ENCODE measurements at places on chromosomes 12 and 14.

GRCh38 chr12:3587402-3588013 is 96.5 kb downstream of the PRMT8 start:
- no peak for DNase-seq

GRCh38 chr12:113359939-113360748 is 1.8 kb downstream of the PLBD2 start:
- no peak for DNase-seq

GRCh38 chr12:111389635-111390034 is 16.1 kb upstream of the SH2B3 start:
- DNase-seq: no peak

DNA sequence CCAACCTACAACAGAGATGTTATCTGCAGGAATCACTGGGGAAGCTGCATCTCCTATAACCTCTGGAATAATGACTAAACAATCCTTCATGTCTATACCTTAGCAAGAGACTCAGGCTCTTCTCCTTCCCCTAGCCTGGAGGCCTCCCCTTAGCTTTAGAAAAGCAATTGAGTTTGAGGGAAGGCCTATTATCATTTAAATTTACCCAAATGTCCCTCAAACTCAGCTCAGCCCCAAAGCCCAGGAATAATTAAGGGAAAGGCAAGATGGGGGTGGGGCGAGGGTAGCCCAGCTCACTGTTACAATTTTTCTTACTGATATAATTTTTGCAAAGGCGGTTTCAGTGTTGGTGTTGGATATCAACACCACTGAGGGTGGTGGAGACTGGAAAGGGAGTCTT is 151.4 kb upstream of the EEA1 start:
- DNase-seq: no peak

DNA sequence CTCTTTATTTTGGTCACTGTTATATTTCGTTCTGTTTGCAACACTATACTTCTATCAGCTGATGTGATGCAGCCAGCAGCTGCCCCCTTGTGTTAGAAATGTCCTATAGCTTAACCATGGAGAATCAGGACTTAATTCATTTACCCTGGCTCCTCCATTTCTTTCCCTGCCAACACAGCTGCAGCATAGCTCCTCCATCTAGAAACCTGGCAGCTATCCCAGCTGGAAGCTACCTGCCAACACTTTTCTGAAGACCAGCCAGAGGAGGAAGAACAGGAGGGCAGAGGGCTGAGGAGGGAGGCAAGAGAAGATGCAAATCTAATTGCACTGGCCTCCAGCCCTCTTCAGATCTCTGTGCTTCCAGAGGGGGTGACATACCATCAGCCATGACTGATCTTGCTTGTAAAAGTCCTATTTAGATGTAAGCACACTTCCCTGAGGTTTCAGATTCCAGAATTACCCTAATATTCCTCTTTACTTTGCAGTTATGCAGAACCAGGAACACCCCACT is 156.8 kb upstream of the TMEM260 start:
- peak; percentile 14 for DNase-seq

GRCh38 chr12:29234965-29235626 is 86.0 kb downstream of the FAR2 start:
- peak; percentile 4 for DNase-seq

DNA sequence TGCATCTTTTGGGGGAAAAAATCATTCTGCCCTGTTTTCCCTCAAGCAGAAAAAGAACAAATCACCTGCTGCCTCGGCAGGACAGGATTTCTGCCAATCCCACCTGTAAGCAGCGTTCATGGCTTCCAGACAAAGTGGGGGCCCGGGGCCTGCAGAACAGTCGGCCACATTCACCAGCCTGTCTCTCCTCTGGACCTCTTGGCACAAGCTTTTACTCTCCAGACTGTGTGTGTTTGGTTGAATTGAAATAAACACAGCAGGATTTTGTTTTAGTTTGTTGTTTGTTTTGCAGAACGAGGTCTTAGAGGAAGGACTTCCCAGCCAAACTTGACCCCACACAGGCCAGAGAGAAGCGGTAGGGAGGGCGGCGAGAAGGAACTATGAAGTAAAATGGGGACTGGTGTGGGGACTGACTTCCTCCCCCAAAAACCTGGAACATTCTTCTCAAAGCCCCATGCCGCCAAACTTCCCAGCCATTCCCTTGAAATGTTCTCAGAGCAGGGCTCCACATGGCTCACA is 41.7 kb upstream of the FOS start:
- DNase-seq: no peak

DNA sequence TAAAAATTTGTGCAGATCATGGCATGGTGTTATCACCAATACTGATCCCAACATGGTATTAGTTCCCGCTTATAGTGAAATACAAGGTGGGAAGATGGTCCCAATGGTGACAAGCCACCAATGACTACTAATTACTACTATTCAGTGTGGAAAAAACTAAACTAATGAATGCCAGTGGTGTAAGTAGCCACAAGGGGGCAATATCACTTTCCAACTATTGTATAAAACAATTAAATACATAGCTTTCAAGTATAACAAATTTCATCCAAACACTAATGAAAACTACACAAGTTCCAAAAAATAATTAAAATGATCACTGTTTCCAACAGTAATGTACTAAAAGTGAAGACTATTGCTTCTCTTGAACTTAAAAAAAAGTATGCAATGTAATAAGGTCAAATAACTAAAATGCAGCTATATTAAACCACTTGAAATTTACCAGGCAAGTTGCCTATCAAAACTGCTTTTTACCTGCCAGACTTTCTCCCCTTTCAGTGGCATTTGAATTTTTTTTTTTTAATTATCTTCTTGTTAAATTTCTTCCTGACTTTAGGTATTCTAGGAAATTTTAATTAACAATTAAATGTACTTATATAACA is 58.0 kb downstream of the PAPLN start:
- DNase-seq: peak; percentile 36

DNA sequence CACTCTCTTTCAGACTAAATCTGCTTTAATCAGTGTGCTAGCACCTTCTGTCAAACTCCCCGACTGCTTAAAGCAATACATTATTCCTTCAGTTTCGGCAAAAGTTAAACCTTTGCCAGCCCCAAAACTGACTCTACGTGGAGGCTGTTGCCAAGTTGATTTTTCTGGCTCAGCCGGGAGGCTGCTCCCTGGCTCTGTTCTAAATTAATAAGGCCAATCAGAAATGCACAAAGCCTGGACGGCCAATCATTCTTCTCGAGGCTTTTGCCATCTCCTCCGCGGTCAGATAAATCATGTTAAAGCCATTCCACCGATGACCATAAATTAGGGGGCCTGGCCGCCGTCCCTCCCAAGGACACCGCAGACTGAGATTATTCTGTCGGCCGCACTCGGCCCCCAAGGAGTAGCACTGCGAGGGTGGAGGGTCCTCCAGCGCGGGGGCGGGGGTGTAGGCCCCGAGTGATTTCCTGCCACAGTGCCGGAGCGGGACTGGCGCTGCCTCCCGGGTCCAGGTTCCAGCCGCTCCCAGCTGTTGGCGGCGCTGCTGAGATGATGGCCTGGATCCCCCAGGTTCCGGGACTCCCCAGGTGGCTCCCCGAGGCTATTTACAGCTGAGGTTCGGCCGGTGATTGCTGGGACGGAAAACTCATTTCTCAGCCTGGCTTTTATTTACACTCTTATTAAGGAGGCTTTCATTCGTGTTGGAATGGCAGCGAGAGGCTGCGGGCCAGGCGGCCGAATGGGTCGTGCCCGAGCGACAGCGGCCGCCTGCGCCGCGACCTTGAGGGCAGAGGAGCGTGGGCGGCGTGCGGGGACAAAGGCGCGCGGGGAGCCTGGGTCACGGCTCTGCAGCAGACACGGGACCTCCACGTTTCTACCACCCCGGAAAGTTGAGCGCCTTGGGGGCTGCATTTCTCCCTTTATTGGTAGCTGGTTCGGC is 165.1 kb downstream of the MON2 start:
- peak; percentile 26 for DNase-seq

DNA sequence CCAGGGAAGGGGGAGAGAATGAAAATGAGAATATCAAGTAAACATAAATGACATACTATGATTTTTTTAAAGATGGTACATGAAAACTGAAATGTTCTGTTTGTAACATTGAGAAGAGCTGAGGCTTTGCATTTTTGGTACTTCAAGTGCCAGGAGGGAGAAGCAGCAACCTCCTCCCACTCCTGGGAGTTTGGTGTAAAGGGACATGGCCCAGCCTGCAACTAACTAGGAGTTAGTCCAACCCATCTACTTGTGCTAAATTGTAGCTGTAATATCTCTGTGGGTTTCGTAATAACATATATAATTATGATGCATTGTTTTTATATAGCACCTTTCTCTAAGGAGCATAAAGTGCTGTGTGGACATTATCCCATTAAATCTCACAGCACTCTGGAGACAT is 517.5 kb downstream of the NELL2 start:
- DNase-seq: no peak

GRCh38 chr12:128853600-128854197 is 421 bp downstream of the GLT1D1 start:
- no peak for DNase-seq

GRCh38 chr14:65696801-65697200 is 284.3 kb downstream of the FUT8 start:
- DNase-seq: no peak

GRCh38 chr14:53376064-53376463 is 222.9 kb upstream of the DDHD1 start:
- no peak for DNase-seq

GRCh38 chr14:105068818-105069217 is 3.6 kb upstream of the GPR132 start:
- no peak for DNase-seq

DNA sequence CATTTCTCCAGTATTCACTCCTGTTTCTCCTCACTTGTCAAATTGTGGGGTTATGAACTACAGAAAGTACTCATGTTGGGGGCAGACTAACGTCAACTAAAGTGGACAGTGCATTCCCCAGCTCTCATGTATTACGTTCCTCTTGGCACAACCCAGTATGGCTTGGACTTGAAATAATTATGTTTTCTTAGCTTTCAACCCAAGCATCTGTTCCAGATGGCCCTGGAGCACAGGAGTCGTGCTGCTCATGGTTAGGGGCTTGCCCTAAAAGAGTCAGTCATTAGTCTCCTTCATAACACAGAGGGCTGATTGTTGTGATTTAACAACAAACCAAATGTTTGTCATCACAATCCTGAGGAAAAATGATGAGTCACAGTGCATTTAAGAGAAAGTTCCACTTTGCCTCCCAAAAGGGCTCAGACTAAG is 154.4 kb downstream of the RPAP3 start:
- DNase-seq: no peak

DNA sequence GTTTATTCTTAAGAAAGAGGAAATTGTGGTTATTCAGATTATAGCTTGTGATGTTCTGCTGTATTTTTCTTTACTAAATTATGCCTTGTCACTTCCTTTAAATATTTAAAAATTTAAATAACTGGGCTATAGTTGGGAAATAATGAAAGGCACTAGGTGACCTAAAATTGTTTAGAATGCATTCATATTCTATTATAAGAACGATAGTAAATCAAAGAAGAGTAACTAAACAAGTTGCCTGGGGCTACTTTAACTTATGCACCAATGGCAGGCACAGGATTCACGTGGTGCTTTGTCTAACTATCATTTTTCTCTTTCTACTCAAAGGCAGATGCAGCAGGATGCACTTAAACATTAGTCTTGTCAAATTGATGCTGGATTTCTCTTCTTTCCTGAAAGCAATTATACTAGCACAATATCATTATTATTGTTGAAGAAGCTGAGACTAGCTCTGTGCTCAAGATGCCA is 190.7 kb upstream of the PPFIA2 start:
- no peak for DNase-seq

DNA sequence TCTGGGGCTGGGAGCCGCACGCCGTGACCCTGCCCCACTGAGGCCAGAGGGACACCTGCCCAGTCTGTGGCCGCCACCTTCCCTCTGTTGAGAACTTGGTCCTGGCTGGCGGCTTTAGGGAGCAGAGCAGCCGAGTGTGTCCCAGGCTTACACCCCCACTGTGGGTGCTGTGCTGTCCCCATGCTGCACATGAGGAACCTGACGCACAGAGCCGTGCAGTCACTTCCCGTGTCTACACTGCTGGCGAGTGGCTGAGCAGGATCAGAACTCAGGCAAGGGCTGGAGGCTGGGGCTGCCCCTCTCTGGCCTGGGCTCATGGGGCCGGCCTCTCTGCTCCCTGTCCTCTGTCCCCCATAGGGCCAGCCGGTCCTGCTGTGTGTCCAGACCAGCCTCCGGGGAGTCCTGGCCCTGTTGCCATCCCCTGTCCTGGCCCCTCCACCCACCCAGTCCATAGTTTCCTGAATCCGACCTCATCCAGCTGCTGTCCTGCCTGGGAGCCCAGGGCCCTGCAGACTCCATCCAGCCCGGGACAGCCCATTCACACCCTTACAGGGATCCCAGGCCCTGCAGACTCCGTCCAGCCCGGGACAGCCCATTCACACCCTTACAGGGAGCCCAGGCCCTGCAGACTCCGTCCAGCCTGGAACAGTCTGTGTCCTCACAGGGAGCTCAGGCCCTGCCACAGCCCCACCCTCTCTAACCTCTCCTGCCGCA is 10.3 kb downstream of the FBRSL1 start:
- DNase-seq: no peak

DNA sequence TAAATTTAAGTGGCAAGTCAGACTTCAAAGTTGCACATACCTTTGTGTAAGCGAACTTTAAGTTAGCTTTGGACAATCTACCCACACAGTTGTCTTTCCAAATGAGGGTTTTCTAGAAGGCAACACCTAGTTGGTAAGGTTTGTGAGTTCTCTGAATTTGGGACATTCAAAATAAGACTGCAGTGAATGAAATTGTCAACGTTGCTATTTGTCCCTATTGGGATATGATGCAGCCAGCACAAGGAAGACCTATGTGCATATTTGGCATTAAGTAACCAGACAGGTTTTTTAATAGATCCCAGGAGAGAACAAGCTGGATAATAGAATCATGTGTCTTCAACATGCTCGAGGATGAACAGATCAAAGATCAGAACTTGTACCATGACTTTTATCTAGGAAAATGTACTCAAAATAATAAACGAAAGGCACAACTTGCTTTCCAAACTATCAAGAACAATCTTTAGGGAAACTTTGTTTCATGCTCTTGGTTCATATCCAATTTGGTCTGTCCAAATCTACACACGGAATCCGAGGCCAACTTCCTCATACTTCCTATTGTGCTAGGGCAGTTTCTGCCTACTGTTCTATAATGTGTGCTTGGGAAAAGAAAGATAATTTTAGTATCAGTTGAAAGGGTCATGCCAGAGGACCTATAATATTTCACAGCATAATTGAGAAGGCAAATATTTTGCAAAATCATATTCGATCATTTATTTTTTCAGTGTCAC is 284.2 kb upstream of the SOX5 start:
- no peak for DNase-seq

GRCh38 chr12:57268264-57268663 is 17.3 kb upstream of the STAC3 start:
- DNase-seq: peak; percentile 24

DNA sequence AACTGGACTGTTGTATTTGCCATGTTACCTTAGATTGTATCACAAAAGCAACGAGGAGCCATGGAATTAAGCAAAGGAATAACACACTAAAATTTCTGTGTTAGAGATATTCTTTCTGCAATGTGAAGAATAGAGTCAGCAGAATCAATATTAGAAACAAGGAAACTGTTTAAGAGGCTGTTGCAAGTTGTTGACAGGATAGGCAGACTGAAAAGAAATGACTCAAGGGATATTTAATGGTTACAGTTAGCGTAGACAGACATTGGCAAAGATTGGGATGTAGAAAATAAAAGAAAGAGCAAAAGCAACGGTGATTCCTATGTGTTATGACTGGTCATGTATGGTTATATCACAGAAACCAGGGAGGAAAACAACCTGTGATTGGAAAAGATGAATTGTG is 299.0 kb upstream of the PPFIA2 start:
- DNase-seq: no peak

All from activated CD4-positive, alpha-beta T cell treated with anti-CD3 and anti-CD28 coated beads, Interleukin-10, Interleukin-2, amounts not matched to agents 100 ng/mL and 50 ng/mL, durations not matched to agents 16 hours and 8 hours (primary cell).